ENCODE measurements at places on chromosomes 5 and 9.

- no peak for DNase-seq
Observed at GRCh38 chr5:122073864-122074263, 4.2 kb downstream of the LOX start.

DNA sequence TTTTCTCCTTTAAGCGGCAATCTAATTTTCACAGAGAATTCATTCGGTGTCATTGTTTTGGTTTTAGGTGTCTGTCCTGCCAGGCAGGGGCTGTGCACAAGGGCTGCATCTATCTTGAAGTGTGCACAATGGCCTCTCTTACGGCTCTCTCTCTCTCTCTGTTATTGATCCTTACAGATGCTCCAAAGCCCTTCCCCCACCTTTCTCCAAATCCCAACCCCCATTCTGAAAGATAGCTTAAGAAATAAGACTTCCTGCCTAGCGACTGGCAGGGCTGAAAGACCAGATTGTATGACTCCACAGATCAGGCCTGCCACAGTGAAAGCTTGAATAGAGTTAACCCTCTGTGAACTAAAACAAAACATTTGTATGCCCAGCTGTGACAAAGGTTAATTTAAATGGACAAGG, 86.5 kb upstream of the NR5A1 start:
- no peak for DNase-seq

GRCh38 chr5:40276426-40277102, 403.2 kb upstream of the PTGER4 start:
- no peak for DNase-seq

GRCh38 chr9:100619194-100619593, 41.3 kb downstream of the CAVIN4 start:
- no peak for DNase-seq

GRCh38 chr9:126981218-126981617, 66.6 kb downstream of the RALGPS1 start:
- peak; percentile 70 for DNase-seq

- no peak for DNase-seq
Observed at GRCh38 chr9:19446361-19446861, 37.6 kb downstream of the ACER2 start.

- no peak for DNase-seq
Observed at GRCh38 chr5:40017918-40018317, 593.1 kb upstream of the DAB2 start.

DNA sequence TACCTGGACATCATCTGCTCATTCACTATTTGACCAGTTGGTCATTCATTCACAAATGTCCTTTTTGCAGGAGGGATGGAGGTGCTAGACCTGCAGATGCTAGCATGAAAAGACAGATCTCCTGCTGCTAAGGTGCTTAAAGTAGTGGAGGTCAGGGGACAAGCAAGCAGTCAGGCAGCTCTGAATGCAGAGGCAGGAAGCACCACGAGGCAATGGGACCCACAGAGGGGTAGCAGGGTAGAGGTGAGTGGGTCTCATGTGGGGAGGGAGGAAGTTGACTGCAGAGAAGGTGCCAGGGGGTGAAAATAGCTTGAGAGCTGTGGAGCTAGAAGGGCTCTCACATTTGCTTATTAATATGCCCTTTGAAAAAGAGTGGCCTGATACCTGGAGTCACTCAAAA, 25.2 kb downstream of the FXN start:
- no peak for DNase-seq

DNA sequence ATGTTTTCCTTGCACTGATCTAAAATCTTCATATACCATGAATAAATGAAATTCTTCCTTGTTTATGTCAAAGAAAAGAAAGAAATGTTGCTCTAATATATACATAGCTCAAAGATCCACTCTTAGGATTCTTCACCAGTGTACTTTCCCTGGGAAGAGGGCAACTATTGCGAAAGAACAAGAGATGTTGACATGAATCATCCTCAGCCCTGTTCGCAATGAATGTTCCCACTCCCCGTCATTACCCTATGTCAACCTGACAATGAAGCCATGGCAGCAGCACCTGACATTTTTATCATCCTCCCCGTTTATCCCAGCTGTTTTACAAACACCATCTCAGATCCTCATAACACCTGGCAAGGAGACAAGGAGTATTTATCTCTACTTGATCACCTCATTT, 409.1 kb upstream of the GRIA1 start:
- DNase-seq, result no peak

DNA sequence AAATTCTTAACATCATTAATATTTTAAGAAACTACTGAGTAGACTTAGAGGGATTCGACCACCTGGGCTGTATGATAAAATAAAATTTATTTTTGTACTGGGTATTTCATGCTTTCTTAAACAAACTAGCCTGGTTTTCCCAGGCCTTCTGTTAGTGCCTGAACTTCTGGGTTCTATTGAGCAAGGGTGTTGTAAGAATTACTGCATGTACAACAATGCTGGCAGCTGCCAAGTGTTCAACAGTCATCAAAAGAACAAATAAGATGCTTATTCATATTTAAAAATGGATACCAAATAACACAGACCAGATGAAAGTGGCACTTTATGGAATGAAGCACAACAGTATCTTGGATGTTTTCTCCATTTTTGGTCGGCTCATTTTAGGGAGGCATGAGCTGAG, 123.2 kb upstream of the FBXL7 start:
- no peak for DNase-seq

DNA sequence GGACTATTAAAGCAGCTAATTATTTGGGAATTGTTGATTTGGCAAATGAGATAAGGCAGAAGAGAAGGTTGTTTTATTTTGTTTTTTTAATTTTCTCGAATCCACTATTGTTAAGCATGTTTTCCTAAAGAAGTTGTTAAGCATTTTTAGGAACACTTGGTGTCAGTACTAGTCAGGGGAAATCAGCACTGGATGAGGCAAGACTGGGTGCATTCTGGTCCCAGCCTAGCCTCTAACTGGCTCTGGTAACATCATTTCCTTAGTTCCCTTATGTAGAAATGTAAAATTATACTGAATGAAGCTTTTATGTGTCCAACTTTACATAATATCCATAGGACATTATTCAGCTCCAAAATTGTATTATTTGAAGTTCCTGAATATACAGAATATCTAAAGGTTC, 196.1 kb downstream of the PCSK5 start:
- DNase-seq, result no peak

DNA sequence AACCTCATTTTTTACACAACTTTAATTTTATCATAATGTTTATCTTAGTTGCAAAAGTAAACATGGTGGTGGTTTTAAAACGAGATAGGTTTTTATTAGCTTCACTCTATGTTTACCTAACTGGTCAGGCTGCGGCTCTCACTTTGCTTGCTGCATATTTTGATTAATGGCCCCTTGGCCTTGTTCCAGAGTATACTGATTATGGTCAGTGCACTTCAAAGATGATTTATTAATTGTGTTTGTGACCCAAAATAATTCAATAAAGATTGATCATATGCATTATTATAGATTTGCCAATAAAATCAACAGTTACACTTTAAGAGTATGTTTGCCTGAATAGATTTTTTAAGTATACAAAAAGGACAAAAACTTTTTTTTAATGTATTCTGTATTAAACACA, 188.0 kb downstream of the XRCC4 start:
- no peak for DNase-seq

- DNase-seq, result no peak
Observed at GRCh38 chr9:129946246-129946995, 96.6 kb downstream of the FNBP1 start.

GRCh38 chr9:17986595-17986994, 407.7 kb downstream of the SH3GL2 start:
- DNase-seq, result no peak

- DNase-seq, result no peak
Observed at GRCh38 chr5:106720367-106720766, 950.4 kb downstream of the EFNA5 start.

DNA sequence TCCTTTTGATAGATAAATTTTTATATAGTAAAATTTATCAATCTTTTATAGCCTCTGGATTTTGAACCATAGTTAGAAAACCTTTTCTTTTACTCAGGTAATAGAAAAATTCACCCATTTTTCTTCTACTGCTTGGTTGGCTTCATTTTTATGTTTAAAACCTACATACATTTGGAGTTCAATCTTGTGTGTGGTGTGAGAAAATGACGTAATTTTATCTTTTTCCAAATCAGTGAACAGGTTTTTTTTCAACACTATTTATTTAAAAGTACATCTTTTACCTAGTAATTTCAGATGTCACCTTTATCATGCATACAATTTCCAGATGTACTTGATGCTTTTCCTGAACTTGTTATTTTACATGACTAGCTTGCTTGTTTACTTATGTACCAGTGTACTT, 200.2 kb downstream of the TRIM36 start:
- no peak for DNase-seq

- no peak for DNase-seq
Observed at GRCh38 chr5:172907657-172908056, 51.6 kb upstream of the RPL26L1 start.

- no peak for DNase-seq
Observed at GRCh38 chr9:135100241-135100681, 12.8 kb downstream of the OLFM1 start.

DNA sequence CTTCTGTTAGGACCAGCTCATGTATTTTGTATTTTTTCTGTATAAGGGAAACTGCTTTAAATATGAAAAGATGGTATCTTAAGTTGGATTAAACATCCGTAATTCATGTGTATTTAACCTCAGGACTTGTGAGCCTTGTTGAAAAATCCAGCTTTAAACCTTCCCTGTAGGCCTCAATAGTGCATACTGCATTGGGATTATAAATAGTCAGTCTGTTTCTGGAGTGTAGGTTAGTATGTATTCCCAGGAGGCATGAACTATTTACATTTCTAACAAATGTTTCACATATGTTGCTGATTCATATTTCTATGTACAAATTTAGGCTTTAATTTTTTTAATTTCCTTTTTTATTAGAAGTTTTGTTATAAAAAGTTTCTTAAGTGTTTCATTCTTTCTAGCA, 137.9 kb upstream of the GRHPR start:
- DNase-seq, result no peak

DNA sequence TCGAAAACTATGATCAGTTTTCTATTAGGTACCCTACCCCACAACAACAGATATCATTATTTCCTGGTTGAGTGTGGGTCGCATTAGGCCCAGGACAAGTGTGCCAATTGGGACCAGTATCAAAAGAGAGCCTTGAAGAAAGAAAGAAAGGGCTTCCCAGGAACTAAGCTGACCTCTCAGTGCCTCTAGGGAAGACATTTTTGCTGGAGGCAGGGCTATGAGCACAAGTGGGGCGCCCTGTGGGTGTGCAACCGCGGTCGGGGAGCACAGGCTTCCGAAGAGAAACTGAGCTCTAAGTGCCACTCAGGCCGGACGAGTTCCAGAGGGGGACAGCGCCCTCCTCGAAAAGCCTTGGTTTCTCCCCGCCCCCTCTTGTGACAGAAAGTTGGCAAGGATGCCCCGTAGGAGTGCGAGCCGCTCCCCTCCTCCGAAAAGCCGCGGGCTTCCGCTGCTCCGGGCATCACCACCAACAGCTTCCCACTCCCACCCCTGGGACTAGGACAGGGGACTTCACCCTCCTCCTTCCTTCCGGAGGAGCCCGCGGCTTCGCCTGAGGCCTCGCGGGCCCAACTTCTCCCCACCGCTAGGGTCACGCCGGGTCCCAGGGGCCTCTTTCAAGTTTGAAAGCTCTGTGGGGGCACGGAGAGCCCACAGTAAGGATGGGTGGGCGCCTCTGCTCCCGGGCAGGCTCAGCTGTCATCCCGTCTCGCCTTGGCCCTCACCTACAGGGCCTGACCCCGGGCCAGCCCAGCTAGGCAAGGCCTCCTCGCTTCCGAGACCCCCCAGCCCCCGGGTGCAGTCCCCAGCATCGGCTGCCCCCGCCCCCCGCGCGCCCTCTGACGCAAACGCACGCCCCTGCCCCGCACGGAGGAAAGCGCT, 2.0 kb downstream of the NR2F1-AS1 start:
- no peak for DNase-seq

GRCh38 chr9:97682242-97682641, 14.9 kb downstream of the XPA start:
- DNase-seq, result no peak

- DNase-seq, result no peak
Observed at GRCh38 chr9:126663661-126664072, 49.9 kb downstream of the LMX1B start.

DNA sequence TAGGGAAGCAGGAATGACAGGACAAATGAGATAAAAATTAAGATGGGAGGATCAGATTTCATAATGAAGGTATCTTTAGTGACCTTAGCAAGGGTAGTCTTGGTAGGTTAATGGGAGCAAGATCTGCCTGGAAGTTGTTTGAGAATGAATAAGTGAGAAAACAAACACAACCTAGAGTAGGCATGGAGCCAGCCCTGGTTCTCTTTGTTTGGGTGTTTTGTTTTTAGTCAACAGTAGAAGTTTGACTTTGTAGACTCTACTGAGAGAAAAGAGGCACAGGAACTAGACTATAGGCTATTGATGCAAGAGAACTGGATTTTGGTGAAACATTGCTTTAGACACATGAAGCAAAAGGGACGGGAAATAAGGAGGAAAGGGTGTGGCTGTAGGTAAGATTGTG, 40.3 kb downstream of the KCNN2 start:
- no peak for DNase-seq

DNA sequence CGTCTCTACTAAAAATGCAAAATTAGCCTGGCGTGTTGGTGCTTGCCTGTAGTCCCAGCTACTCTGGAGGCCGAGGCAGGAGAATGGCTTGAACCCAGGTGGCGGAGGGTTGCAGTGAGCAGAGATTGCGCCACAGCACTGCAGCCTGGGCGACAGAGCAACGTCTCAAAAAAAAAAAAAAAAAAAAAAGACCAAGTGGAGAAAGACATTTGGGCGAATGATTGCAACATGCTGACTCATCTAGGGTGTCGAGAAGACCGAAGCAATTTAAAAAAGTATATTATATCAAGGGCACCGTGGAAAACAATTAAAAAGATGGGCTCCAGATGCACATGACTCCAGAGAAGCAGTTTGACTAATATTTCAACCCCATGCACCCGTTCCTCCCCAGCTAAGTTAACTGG, 9.2 kb downstream of the KLF4 start:
- no peak for DNase-seq

DNA sequence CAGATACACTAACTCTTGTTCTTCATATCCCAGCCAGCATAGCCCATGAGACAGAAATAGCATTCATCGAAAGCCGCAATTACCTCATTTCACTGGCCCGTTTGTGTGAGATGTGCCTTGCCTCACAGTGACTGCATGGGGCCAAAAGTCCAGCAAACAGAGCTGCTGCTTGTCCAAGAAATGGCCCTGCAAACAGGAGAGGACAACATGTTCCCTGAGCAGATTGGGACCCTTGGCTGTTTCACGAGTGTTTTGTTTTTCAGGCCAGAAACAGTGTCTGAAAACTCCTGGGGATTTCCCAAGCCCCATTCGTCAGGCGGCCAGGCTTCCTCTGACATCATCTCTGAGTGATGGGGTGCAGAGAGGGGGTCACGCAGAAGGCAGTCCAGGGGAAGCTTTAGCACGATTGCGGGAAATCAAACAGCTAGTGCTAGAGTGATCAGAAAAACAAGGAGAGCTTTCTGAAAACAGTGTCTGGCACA, 503.6 kb upstream of the PAPPA start:
- DNase-seq, result peak; percentile 98

Measured in vagina (tissue), 2 donors.